Astrocyte of the spinal cord (primary cell): ENCODE measurements at places on chromosomes 12 and 14.

DNA sequence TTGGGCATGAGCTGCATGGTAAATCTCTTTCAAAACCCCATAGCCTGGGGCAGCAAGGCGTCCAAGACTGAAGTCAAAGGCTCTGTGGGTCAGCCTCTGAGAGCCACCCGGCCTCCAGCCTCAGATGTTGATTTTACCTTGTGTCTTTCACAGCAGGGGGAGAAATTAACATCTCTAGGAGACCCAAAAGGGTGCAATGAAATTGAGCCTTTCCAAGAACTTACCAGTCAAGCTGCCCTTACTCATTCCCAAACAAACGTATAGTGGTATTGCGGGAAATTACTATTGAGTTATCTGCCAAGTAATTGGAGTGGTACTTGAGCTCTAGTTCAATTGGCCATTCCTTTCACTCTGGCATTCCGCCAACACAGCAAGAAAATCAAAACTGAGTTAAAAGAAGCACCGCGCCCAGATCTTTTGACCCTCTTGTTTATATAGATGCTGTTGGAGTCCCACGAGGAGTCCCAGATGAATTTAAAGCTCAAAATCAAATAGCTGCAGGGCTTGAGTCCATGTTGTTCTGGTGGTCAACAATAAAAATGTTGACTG is 380.7 kb upstream of the SYT1 start:
- peak; percentile 6 for DNase-seq

GRCh38 chr14:66724996-66725395 is 217.0 kb downstream of the GPHN start:
- no peak for DNase-seq

GRCh38 chr12:110102255-110102654 is 21.9 kb upstream of the IFT81 start:
- DNase-seq = peak; percentile 72

- DNase-seq = no peak
Observed at GRCh38 chr12:131102991-131103668, 149.4 kb downstream of the ADGRD1 start.

DNA sequence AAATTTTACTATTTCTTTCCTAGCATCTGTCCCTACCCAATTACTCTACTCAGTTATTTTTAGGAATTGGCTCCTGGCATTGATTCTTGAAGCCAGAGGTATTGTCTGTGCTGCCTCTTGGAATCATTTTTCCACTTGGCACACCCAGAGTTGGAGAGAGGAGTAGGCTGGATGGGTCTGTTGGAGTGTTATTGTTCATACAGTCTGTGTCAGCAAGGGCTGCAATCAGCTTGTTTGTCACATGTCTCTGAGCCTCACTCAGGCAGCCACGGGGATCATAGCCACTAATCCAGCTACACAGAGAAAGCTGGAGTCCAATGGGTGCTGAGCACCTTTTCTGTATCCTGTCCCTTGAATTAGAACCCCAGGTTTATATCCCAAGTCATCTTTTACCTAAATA is 176.0 kb upstream of the DYRK2 start:
- DNase-seq = no peak

DNA sequence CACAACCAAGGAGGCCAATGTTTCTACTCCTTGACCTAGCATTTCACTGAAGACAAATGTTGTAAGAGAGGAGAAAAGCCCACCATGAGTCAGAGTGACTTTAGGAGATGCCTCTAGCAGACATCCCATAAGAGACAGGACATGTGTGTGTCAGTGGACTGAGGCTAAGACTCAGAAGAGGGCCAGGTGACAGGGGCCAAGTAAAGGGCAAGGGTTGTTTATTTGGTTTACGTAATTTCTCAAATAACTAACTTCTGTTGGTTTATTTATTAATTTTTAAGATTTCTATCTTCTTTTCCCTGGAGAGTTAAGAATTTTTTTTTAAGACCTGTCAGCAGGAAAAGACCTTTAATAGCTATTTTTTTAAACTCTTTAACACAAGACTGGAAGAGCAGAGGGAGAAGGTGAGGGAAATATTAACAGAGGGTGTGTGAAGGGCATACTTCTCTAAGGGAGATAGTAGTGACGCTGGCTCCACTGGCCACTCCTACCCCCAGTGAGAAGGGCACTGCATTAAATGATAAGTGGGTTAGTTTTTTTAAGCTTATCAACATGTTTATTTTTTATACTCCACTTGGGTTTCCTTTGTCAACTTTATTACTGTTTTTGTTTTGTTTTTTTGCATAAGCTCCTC is 3.4 kb downstream of the PNP start:
- DNase-seq = no peak

- no peak for DNase-seq
Observed at GRCh38 chr12:123059500-123059899, 79.0 kb downstream of the ARL6IP4 start.

GRCh38 chr12:78155546-78155945 is 324.9 kb downstream of the NAV3 start:
- DNase-seq = peak; percentile 9

DNA sequence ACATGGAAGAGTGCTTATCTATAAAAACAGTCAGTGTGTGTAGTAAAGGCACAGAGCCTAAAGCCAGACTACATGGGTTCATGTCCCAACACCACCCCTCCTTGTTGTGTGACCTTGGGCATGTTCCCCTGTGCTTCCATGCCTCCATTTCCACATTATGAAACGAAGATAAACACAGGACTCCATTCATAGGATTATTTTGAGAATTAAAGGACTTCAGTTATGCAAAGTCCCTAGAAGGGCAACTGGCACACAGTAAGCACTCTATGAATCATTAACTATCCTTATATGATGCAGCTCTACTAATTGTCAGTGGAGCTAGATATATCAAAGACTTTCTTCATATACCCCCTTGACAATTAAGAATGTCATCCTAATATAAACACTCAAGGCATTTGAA is 17.8 kb downstream of the IFNG-AS1 start:
- DNase-seq = no peak

- no peak for DNase-seq
Observed at GRCh38 chr12:29695026-29695425, 88.7 kb downstream of the TMTC1 start.

DNA sequence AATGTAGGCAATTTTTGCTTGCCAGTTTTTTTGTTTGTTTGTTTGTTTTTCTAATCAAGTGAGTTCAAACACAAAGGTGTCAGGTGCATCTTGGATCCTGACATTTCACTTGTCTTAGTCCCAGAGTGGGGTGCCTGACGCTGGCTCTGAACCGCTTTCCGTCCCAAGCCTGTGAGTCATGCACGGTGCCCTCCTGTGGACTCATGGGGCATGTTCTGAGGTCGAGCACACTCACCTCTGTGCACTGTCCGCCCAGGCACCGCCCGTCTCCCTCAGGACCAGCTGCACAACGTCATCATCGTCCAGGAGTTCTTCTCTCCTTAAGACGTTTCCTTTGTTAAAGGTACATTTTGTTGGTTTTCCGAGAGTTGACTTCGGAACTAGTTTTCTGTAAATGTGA is 98.2 kb downstream of the GLT1D1 start:
- no peak for DNase-seq

DNA sequence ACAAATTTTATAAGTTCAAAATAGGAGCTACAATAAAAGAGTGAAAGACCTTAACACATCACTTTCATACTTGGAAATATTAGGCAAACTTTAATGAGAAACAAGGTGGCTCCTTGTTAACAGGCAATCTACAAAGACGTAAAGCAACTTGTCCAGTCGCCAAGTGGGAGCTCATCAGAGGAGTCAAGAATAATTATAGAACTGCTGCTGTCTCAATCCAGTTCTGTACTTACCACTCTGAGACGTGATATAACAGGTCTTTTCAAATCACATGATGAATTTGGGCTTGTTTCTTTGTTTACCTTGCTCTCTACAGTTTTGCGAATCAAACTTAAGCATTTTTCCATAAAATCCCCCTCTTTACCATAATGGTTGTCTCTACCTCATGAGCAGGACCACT is 3.6 kb downstream of the YBX3 start:
- no peak for DNase-seq

GRCh38 chr14:74389980-74390379 is 36.0 kb downstream of the SYNDIG1L start:
- no peak for DNase-seq

GRCh38 chr14:76950055-76951020 is 78.2 kb downstream of the IRF2BPL start:
- peak; percentile 63 for DNase-seq

DNA sequence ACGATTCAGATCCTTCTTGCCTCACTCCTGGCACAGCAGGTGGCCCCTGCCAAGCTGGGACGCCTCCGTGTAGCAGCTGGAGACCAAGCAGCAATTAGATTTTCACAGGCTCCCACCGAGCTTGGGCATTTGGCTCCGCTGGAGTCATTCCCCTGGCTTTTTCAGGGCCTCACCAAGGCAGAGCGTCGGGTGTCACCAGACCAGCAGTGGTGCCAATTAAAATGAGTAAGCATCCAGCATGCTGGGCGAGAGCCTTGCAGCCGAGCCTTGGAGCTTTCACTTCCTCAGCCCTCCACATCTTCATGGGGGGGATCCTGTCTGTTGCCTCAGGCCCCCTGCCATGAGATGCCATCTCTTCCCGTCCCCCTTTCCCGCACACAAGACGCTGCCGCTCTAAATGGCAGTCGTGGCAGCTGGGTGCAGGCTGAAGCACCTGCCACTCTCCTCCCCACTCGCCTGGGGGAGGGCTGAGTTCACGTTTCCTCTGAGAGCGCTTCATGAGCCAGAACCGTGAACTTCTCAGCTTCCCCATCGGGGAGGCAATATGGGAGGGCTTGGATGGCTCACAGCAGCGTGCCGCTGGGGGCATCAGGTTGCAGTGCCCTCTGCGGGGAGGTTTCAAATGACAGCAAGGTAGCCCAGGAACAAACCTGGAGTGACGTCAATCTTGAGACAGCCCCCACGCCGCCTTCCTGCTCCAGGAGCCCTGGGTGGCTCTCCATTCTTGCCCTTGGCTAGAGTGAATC is 11.7 kb downstream of the TPCN1 start:
- DNase-seq = peak; percentile 61

DNA sequence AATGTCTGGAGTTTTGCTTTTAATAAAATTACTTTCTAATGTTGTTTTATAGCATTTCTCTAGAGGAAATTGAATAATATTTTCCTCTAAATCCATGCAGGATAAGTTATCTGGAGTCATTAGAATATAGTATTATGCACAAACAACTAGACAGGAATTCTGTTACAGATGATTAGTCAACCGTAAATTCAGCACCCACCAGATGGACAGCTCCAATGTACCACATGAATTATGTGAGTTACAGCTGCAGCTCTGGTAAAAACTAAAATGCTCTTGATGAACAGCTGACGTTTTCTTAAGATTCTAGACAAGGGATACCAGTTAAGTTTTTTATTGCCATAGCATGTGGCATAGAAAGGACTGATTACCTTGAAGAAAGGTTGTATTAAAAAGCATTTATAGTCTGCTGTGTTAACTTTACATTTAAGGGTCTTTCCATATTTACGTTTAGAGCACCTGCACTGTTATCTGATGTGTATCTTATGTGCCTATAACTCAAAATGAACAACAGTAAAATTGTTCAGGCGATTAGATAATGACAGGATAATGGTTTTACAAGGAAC is 321.4 kb upstream of the LRFN5 start:
- DNase-seq = peak; percentile 31

DNA sequence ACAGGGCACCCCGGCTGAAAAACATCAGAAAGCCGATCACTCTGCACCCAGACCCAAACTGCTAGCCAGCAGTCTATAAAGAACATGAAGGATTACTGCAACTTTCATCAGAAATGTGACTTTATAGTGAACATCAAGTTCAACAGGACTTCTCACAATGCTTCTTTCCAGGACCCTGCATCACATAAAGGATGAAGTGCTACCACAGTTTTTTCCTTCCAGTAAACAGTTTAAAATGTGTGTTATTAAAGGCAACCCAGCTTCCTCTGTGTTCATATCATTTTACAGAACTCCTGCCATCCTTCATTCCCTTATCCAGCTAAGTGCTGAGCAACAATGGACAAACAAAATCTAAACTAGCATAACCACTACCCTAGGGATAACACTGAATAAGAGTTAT is 280.3 kb upstream of the DIO2 start:
- DNase-seq = peak; percentile 19

- DNase-seq = no peak
Observed at GRCh38 chr12:27797301-27798025, 17.4 kb upstream of the MANSC4 start.

- no peak for DNase-seq
Observed at GRCh38 chr12:3595721-3596120, 104.7 kb downstream of the PRMT8 start.

DNA sequence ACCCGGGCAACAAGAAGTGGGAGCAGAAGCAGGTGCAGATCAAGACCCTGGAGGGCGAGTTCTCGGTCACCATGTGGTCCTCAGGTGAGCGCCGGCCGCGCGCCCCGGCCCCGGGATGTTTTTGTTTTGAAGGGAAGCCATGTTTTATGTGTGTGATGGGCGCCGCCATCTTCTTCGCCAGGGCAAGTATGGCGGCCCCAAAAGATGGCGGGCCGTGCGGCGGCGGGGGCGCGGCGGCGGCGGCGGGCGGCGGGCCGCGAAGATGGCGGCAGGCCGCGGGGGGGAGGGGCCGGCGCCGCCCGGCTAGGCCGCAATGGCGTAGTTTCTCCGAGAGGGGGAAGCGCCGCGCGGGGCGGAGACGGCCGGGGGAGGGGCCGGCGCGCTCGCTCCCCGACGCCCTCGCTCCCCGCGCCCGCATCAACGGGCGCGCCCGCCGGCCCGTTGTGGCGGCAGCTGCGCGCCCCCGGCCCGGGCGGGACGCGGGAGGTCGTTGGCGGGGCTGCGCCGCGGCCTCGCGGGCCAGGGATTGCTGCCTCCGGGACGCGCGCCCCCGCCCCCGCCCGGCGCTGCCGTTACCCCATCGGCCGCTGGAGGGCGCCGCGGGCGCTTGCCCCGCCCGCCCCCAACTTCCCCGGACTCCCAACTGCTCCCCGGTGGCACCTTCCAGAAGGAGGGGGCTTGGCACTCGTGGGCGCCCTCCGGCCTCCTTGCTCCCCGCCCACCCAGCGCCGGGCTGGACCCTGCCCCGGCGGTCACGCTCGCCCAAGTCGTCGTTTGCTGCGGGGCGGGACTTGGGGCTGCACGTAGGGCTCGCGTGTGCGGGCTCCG is 1.1 kb downstream of the YY1 start:
- peak; percentile 75 for DNase-seq

DNA sequence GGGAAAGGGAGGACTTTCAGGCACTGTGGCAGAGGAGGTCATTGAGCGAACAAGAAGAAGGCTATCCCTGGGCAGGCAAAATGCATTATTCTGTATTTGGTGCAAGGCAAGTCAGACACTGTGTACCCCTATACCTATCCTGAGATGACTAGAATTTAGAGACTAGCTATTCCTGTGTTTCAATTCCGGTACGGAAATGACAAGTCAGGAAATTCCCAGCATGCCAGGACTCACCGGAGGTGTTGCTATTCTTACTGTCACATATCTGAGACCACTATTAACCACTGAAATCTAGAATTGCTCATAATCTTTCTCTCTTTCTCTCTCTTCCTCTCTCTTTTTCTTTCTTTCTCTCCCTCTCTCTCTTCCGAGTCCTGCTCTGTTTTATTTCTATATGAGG is 297.1 kb downstream of the PDZRN4 start:
- no peak for DNase-seq

GRCh38 chr14:101835566-101835965 is 74.1 kb downstream of the PPP2R5C start:
- DNase-seq = no peak
